CD4-positive, alpha-beta T cell treated with Interleukin-6 at 100 ng/mL for 8 hours (primary cell): ENCODE measurements at places on chromosomes 5 and 9.

- no peak for DNase-seq
These were observed 134.3 kb downstream of the PPP2R2B start for GRCh38 chr5:146744068-146744745.

GRCh38 chr5:4419281-4419680 is 720.8 kb upstream of the ADAMTS16 start:
- no peak for DNase-seq

GRCh38 chr5:126188804-126189203 is 234.4 kb upstream of the GRAMD2B start:
- DNase-seq, result no peak

- no peak for DNase-seq
These were observed 17.8 kb downstream of the ATP6V0E1 start for GRCh38 chr5:173001229-173001841.

DNA sequence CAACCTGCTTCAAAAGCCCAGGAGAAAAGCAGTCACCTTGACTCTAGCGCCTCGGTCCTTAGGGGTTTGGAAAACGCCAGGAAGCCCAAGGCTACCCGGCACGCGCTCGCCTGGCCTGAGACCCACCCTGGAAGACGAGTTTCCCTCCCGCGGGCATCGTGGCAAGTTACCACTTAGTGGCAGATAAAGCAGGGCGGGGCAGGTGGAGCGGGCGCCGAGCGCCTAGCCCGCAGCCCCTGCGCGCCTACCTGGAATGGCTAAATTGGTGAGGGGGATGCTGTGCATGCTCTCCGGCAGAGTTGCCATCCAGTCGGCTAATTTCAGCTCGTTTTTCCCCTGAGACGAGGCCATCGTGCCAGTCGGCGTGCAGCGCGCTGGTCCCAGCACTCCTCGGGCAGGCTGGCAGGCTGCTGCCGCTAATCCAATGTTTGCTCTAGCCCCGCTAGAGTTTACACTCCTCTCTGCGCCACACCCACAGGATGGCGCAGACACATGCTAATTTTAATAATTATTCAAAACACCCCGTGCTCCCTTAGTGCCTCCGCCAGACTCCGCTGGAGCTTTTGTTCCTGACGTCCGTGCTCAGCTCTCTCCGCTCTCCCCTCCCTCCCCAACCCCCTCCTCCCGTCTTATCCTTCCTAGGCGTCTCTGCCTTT is at the start of gene PLCXD3:
Gene PLCXD3, minus strand, starts transcription at position 426 of the 656 bp plus-strand sequence. Its CDS starts 75 bp downstream, at position 351.
- DNase-seq, result no peak
